Stimulated activated CD8-positive, alpha-beta memory T cell treated with anti-CD3 and anti-CD28 coated beads, Interleukin-4, amount 100 ng/mL, for 1 hour (primary cell): ENCODE measurements at places on chromosomes 6 and 20.
A peak's percentile ranks its signal among the peaks of the same experiment; 100 is the strongest.

- no peak for DNase-seq
These were observed at the start of gene EDN1 for GRCh38 chr6:12289933-12290820. TSS of gene EDN1 (plus strand) at chr6:12290361. CDS start at chr6:12290630, 269 bp downstream.

GRCh38 chr6:37712508-37712907 is 14.8 kb upstream of the MDGA1 start:
- DNase-seq = no peak

- no peak for DNase-seq
These were observed 723 bp downstream of the AKIRIN2 start for GRCh38 chr6:87701344-87701675.

DNA sequence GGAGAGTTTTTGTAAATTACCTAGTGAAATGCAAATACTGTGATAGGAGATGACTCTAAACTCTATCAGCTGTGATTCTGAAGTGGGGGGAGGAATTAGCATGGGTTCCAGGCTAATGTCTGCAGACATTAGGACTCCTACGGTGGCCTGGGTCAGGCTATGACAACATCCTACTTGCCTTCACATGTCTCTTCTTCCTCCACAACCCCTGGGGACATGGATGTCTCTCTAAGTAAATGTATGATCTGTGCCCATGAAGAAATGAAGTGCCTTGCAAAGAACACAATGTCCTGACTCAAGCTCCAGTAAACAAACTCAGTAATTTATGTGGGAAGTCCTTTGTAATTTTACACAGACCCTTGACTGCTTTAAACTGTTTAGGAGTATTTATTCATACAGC is 165.8 kb upstream of the EEF1E1 start:
- no peak for DNase-seq

GRCh38 chr6:137724018-137724403 is 143.0 kb upstream of the TNFAIP3 start:
- no peak for DNase-seq

DNA sequence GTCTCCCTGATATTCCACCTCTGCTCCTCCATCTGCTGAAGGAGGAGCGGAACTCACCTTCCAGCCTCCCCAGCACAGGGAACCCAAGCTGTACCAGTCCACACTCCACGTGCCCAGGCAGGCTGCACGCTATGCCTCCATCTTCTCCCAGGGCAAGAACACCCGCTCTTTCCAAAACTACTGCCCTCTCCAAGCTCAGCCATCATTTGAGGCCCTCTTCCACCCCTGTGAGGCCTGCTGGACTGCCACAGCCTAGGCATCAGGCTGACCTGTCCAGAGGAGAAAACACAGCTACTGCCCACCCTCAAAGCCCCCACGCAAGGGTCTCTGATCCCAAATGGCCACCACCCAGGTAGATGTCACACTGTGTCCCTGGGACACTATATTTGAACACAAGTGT is 99.9 kb downstream of the PRND start:
- no peak for DNase-seq

- no peak for DNase-seq
These were observed 50.2 kb downstream of the IYD start for GRCh38 chr6:150418827-150419594.

DNA sequence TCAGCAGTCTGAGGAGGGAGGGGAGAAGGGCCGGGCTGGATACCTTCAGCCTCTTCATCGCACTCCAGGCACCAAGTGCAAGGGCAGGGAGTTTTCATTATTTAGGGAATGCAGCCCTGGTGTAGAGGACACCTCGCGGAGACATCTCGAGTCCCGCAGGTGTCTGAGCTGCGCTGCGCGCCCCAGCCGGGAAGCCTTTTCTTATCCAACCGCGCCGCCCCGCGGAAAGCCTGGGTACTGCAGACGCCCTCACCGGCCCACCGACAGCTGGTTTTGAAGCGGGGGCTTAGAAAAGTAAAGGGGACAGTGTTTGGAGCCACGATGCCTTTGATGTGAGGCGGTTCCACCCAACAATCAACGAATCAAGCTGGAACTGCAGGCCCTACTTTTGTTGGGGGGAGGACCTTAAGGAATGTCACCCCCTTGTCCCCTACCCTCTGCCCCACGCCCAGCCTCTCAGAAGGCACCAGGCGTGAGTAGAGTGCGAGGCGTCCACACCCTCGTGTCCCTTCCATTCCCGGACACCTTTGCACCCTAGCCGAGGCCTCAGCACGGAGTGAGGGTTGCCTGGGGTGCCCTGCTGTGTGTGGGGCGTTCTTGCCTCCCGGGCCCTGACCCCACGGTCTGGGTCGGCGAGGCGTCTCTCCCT is 8.6 kb downstream of the NKX2-2 start:
- peak; percentile 47 for DNase-seq

- no peak for DNase-seq
These were observed 425.1 kb upstream of the JAG1 start for GRCh38 chr20:11098888-11099287.

DNA sequence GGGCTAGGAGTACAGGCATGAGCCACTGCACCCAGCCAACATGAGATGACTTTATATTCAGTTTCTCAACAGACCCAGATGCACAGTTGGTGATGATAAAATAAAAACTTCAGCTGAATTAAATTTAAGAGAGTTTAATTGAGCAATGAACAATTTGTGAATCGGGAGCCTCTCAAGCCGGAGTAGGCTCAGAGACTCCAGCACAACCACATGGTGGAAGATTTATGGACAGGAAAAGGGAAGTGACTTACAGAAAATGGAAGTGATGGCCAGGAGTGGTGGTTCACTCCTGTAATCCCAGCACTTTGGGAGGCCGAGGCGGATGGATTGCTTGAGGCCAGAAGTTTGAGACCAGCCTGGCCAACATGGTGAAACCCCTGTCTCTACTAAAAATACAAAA is 10.4 kb upstream of the BCAS4 start:
- DNase-seq = no peak

DNA sequence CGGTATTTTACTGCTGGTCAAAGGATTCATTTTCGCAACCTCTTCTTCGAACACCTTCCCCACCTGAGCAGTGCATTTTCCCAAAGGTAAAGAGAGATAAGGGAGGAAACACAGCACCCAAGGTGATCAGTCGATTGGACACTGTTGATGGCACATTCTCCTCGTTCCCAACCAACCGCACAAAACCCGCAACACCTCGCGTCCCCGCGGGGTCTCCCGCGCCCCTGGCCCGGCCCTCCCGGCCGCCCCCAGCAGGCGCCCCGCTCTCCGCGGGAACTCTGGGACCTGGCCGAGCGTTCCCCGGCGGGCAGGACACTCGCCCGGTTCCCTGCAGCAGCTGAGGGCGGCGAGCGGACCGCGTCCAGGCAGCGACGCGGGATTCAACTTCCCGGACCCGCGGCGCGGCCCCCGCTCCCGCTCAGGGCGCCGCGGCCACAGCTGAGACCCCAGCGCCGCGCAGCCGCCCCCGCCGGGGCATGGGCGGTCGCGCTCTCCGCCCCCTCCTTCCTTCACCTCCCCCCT is 506 bp downstream of the RGS17 start:
- no peak for DNase-seq

- DNase-seq = no peak
These were observed 7.9 kb upstream of the FAM210B start for GRCh38 chr20:56350842-56351241.

DNA sequence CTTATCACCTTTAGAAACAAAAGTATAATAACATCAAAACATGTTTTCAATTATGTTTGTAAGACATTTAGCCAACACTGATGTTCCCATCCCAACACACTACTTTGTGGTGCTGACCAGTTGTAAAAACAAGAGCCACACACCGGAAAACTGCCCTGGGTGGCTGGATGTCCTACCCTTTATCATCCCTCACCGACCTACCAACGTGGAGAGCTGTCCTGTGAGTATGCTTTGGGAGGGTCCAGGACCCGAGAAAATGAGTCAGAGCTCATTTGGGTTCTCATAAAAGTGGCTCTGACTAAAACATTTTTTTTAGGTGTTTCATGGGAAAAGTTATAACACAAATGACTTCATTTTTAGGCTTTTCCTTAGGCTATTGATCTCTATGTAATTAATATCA is 29.3 kb upstream of the CTAGE9 start:
- no peak for DNase-seq

DNA sequence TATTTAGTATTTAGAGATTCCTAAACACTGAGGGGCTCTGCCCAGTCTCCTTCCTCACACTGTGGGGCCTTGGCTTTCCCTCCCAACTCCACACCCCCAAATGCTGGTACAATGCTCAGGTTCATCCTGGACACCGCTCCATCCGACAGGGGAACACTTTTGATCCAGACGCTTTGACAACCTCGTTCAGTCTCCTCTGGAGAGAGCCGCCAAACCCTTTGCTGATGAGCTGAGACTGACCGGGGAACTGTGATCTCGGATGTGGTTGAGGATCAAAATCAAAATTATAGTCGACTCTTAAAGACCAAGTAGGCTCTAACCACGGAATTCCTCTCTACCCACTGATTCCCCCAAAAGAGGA is 38.8 kb upstream of the HLA-E start:
- no peak for DNase-seq

DNA sequence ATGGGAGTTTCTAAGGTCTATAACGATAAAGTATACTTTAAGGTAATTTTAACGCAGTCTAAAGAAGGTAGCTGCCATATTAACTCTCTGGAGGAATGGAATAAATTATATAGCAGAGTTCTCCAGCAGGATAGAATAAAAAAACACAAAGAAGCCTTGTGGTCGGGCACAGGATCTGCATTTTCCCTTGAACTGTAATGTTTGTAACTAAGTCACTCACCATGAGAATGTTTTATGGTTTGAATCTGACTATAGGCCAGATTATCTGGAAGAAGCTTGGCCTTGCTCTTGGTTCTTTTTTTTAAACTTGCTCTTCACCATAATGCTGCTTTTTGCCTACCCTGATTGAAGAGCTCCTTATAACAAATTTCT is 238.8 kb upstream of the NOX3 start:
- no peak for DNase-seq

DNA sequence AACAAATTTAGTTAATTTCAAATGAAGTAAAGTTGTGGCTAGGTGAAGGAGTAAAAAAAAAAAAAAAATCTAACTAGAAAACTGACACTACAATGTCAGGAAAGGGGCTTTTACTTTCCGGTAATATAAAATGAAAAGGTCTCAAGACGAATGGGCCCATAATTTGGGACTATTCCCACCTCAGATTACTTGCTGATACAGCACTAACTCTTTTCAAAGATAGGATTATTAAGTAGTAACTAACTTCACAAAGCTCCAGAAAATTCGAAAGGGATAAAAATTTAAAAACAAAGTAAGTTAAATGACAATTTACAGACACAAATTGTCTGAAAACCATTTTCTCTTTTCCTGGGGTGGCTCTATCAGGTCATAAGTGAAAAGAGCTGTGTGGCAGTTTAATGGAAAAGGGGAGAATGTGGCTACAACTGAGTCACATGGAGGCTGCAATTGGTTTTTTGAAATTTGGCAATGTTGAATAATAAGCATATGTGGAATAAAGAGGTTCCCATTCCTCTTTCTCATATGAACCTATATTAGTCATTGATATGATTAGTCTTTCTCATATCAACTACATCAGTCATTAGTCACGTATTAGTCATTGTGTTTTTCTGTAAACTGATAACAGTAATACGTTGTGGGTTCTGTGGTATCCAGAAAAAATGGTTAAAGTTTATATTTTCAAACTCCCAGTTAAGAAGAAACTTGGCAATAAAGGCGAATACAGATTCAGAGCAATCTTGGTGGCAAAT is 78.0 kb downstream of the RWDD2A start:
- DNase-seq = no peak

DNA sequence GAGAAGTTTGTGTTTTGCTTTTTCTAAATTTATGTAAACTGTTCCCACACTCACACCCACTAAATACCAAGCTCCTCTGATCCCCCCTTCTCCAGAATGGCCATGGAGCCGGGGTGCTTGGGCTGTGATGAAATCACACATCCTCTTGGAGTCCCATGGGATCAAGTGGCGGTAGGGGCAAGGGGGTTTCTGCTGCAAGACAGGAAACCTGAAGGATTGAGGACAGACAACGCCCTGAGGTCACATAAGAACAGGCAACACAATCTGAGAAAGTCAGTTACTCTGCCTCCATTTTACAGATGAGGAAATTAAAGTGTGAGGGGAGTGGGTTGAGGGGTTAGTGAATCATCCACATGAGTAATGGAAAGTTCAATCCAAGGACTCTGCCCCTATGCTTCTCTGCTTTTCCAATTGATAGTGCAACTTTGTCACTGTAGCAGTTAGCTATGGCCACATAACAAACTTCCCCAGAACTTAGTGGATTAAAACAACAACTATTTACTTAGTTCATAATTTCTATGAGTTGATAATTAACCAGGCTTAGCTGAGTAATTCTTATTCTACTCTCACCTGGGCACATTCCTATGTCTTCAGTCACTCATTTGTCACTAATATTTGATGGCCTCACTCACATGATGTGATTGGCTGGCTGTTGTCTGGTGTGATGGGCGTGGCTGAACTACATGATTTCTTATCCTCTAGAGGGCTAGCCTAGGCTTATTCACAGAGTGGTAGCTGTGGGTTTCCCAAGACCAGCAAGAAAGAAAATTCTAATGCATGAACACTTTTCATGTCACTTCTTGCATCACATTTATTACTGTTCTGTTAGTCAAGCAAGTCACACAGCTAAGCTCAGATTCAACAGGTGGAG is 311.1 kb upstream of the RNF24 start:
- DNase-seq = no peak

DNA sequence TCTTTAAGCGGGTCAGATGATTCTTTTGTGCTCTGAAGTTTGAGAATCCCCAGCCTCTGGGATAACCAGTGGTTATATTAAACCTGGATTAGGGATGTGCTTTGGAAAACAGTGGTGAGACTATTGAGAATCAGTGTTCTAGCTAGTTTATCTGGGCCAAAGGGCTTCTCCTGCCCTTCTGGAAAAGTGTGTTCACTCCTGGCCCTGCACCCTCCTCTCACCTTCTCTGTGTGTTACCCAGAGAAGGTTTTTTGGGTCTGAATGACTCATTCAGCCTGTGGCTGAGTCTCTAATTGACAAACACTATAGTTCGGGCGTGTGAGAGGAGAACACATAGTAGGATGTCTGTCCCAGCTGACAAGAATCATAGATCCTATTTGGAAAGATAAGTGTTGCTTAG is 66.7 kb downstream of the LRRC1 start:
- DNase-seq = no peak

DNA sequence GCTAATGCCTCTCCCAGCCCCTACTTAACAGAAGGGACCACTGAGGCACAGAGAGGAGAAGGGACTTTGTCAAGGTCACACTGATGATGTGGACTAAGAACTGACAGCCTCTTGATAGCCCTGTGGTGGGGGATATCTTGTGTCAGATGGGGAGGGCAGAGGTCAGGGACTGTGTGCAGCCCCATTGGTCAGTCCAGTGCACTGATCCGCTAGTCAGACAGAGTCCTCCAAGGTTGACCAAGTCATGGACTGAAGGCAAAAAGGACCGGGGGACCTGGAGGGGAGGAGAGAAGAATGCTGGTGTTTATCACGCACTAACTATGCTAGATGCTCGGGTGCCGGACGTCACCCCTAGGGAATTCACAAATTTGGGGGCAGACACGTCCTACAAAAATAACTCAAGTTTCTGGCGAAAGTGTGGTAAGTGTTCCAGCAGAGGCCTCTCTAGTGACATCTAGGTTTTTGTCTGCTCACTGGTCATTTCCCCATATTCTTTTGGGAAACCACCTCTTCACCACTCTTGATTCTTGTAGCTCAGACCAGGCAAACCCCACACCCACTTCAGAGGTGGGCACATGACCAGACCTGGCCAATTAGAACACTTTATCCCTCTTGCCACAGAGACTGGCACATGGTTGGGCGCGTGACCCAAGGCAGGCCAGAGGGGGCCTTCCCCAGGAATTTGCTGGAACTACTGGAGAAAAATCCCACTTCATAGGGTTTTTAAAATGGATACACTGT is 21.0 kb downstream of the TCF15 start:
- no peak for DNase-seq

GRCh38 chr6:152122434-152122833 is 315.0 kb downstream of the ESR1 start:
- DNase-seq = no peak
